Left renal cortex interstitium (tissue), 4 donors: ENCODE measurements at places on chromosomes 16 and 17. TPM values are rescaled to one million over a fixed set of nuclear protein-coding genes. Genes with fewer than 3 reads are reported as not detected.

Gene NHERF2
- polyA plus RNA-seq, result 127 TPM

Gene CACNG4
- 3.7 TPM for polyA plus RNA-seq

Gene SIRT7
- 11.5 TPM for polyA plus RNA-seq

Gene DNAI2
- polyA plus RNA-seq, result 0.16 TPM

Gene NXN
- 43.7 TPM for polyA plus RNA-seq

Gene TMIGD1
- 0.59 TPM for polyA plus RNA-seq

Gene MYO1C
- 71.1 TPM for polyA plus RNA-seq

Gene VAT1L
- polyA plus RNA-seq, result 4.5 TPM
